Urinary bladder (tissue), 4 donors: ENCODE measurements at places on chromosomes 5 and 9. TPM values are rescaled to one million over a fixed set of nuclear protein-coding genes. Genes with fewer than 3 reads are reported as not detected.

Gene ALAD
- total RNA-seq = 16.6 TPM

Gene OSMR
- 24.7 TPM for total RNA-seq

Gene ALDOB
- not detected for total RNA-seq

Gene TMEM252
- not detected for total RNA-seq

Gene MARCHF11
- 0.26 TPM for total RNA-seq

Gene BTNL3
- total RNA-seq = not detected

GRCh38 chr5:127094161-127094814 is 21.0 kb upstream of the C5orf63 start:
- no peak for DNase-seq

DNA sequence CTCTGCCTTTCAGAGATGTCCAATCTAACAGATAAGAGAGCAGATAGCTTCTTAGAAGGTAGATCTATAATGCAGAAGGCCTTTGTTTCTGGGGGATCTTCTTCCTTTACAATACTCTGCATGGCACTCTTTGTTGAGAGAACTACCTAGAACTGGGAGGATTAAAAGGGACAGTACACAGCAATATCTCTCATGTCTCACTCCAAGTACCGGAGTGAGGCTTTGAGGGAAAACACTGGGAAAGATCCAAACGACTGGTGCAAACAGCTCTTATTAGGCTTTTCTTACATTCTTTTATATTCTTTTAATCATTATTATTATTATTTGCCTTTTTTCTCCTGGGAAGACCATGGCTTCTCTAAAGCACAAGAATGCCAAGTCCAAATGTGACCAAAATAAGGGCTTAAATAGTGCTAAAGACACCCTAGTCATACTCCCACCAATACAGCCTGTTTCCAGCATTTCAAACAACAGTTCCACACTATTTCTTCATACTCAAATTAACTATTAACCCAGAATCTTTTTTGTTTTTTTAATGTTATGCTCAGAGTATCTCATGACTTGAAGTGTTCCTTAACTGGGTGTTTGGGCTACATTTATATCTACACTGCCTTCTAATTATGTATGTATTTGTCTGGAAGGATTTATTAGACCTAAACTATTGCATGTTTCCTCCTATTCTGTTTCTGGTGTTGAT is 52.7 kb downstream of the ABHD17B start:
- DNase-seq = no peak

- no peak for DNase-seq
Observed at GRCh38 chr9:136723989-136724388, 11.6 kb downstream of the DIPK1B start.

DNA sequence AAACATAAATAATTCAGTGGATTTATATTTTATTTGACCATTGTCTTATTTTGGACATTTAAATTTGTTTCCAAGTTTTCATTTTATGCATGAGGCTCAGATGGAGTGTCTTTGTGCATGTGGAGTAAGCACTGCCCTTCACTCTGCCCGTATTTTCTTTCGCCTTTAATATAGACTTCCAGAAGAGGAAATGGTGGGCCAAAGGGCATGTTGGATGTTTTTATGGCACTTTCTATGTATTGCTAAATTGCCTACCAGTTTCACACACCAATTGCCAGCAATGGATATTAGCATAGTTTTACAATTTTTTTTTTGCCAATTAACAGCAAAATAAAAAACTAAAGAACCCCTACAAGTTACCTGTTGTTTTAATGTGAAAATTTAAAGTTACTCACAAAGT is 38.4 kb downstream of the ZSWIM6 start:
- no peak for DNase-seq

- DNase-seq = no peak
Observed at GRCh38 chr9:14083366-14083765, 230.6 kb downstream of the NFIB start.

DNA sequence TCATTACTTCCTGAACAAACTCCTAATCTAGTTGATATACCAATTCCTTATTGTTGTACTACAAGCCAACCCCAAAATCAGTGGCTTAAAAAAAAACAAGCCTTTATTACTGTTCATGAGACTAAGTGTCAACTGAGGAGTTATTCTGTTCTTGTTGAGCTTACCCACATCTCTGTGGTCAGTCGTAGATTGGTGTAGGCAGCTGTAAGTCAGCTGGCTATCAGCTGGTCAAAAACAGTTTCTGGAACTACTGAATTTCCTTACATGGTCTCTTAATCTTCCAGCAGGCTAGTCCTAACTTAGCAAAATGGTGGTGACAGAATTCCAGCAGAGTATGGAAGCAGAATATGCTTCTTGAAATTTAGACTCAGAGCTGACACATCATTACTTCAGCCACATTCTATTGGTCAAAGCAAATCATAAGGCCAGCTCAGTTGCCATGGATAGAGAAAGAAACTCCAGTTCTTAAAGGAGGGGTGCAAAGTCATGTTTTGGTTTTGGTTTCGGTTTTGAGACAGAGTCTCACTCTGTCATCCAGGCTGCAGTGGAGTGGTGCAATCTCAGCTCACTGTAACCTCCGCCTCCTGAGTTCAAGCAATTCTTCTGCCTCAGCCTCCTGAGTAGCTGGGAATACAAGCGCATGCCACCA is 386.1 kb upstream of the MPDZ start:
- no peak for DNase-seq

DNA sequence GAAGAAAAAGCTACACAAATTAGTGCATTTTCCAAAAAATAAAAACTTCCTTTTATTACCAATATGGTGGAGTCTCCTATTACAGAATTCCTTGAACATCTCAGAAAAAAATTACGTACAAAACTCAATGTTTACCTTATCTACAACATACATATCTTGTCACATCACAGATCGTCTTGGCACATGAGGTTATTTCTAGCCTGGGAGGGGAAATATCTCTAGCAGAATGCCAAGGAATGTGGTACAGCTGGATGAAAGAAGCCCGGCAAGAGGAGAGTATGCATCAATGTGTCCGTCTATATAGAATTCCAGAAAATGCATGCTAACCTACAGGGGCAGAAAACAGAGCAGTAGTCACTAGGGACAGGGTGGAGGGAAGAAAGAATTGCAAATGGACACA is 443.8 kb downstream of the ZSWIM6 start:
- DNase-seq = no peak

GRCh38 chr5:77294185-77294584 is 83.7 kb downstream of the PDE8B start:
- no peak for DNase-seq
